ENCODE measurements at places on chromosomes 1 and 21.

GRCh38 chr21:35335951-35336446 is 286.9 kb upstream of the RUNX1 start:
- DNase-seq, result no peak

GRCh38 chr1:160850541-160850940 is 12.1 kb downstream of the CD244 start:
- no peak for DNase-seq

DNA sequence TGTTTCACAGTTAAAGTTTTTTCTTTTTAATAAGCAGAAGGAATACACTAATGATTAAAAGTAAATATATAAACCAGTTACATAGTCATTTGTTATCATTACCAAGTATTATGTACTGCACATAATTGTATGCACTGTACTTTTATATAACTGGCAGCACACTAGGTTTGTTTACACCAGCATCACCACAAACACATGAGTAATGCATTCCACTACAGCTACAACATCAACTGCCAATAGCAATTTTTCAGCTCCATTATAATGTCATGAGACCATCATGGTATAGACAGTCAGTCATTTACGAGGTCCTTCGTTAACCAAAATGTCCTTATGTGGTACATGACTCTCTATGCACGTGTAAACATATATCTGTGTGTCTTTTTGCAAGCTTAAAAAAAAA is 35.2 kb downstream of the SCYL3 start:
- no peak for DNase-seq

DNA sequence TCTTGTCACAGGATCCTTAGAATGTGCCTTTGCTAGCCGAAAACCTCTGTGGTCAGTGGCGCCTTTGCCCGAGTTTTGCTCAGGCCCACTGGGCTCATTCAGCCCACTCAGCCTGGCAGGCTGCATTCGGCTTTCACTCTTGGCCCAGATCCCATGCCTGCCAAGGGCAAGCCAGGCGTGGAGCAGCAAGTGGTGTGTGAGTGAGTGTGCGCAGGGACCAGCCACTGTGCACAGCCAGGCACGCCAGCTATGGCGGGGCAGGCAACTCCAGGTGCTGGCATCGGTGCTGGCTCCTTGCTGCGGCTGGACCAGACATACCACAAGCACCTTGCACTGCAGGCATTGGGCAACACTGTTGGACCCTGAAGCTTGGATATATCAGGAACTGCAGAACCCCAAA is 1145.1 kb upstream of the NCAM2 start:
- no peak for DNase-seq

- DNase-seq, result no peak
These were observed 282 bp upstream of the ECE1 start for GRCh38 chr1:21290546-21290944.

GRCh38 chr1:118396829-118397495 is 211.9 kb upstream of the SPAG17 start:
- no peak for DNase-seq

DNA sequence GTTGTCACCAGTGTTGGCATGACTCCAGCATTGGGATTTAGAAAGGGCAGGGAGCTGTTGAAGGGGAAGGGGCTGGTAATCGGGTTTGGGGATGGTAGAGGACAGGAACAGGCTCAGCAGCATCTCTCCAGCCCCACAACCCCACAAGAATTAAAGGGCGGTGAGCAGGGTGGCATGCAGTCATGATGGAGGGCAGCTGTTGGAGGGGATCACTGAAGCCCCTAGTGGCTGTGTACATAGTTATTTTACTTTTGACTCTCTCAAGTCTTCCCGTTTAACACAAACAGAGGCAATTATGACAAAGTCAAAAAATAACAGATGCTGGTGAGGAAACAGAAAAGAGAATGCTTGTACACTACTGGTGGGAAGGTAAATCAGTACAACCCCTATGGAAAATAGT is 213.8 kb downstream of the URB2 start:
- no peak for DNase-seq

- DNase-seq, result no peak
These were observed 1538.3 kb downstream of the NCAM2 start for GRCh38 chr21:22536509-22536908.

- no peak for DNase-seq
These were observed 140.3 kb upstream of the KIF26B start for GRCh38 chr1:245014247-245015029.

DNA sequence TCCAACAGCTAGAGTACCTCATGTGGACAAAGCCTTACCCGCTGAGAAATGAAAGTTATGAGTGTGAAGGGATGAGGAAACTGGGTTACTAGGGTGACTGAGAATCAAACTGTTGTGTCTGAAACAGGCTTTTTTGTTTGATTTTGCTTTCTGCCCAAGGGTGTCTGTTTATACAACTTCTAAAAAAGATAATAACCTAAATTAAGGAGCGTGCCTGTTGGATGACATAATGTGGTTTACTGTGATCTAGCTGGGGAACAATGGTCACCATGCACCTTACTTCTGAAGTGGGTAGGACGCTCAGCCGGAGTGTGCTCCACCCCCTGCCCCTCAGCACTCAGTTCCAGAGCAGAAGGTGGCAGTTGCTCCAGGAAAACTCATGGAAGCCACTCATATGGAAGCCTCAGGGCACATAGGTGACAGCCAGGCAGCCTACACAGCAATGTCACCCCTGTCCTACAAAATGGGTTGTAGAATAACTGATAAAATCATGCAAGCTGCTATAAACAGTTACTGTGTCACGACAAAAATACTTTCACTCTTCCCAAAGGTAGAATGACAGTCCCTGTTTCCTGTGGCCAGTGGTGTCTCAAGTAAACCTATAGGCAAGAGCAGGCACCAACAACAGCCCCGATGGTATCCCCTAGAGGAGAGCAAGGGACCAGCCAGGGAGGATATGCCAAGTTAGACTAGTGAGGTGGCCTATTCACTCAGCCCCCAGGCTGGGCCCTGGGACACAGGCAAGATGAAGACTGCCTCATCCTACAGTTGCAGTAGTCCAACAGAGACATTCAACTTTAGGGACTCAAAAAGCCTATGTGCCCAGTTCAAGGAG is 29.3 kb downstream of the SIPA1L2 start:
- no peak for DNase-seq

GRCh38 chr1:206415942-206416341 is 54.3 kb upstream of the IKBKE start:
- no peak for DNase-seq

DNA sequence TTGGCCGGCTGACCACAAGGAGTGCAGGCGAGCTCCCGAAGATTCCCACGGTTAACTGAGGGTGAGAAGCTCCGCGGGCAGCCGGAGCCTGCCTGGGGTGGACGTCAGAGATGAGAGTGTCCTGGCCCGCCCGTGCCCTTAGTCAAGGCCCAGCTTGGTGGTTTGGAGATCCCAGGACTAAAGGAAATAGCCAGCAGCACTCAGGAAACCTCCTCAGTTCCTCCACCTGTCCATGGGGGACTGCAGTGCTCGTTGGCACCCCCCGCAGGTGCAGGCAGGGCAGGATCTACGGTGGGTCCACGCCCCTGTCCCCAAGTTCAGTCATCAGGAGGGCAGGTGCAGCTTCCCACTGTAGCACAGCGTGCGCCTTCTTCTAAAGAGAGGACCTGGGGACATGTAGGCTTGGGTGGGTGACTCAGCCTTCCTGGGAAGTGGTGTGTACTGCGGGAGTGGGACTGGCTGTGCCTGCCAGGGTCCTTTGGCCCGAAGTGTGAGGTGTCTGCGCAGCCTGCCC is 32.5 kb downstream of the SLX9 start:
- no peak for DNase-seq

- DNase-seq, result no peak
These were observed 9.8 kb downstream of the FAAH start for GRCh38 chr1:46403916-46404315.

- no peak for DNase-seq
These were observed 76.0 kb downstream of the RPS6KC1 start for GRCh38 chr1:213127074-213127473.

- no peak for DNase-seq
These were observed 51.1 kb downstream of the KCNH1 start for GRCh38 chr1:211082824-211083223.

GRCh38 chr1:228765168-228765946 is 30.1 kb downstream of the RHOU start:
- DNase-seq, result no peak

All from SK-N-DZ (cell line).